Stimulated activated CD8-positive, alpha-beta memory T cell treated with anti-CD3 and anti-CD28 coated beads, Interleukin-4, amount 100 ng/mL, for 4 hours (primary cell): ENCODE measurements at places on chromosomes 11 and 22.

GRCh38 chr11:5285703-5286340, 15.9 kb downstream of the OR51B4 start:
- DNase-seq: no peak

- DNase-seq: no peak
Measured at GRCh38 chr22:28933321-28933720, 49.9 kb downstream of the ZNRF3 start.

- DNase-seq: no peak
Measured at GRCh38 chr11:61885784-61886580, 5.4 kb downstream of the FADS3 start.

GRCh38 chr11:44610186-44610955, 44.9 kb downstream of the CD82 start:
- no peak for DNase-seq

- no peak for DNase-seq
Measured at GRCh38 chr22:16819249-16819648, 6.0 kb downstream of the XKR3 start.

GRCh38 chr11:65116370-65117205, 913 bp downstream of the ZNHIT2 start:
- peak; percentile 48 for DNase-seq

DNA sequence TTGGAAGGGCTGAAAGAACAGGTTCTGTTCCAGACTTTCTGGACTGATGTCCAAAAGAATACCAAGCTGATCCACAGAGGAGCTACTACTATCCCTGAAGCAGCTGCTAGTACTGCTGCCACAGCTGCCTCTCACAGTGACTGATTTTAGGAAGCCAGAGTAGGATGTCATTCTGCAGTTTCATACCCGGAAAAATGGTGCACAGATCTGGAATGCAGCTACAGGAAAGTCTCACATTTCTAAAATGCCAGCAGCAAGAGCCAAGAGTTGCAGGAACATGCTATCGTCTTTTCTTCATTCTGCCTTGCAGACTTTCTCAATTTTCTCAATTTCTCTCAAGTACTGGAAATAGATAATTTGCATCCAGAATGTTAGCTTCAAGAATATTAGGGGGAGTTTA, 19.4 kb upstream of the CCDC179 start:
- no peak for DNase-seq

- no peak for DNase-seq
Measured at GRCh38 chr22:38446018-38446601, 8.9 kb downstream of the KCNJ4 start.

DNA sequence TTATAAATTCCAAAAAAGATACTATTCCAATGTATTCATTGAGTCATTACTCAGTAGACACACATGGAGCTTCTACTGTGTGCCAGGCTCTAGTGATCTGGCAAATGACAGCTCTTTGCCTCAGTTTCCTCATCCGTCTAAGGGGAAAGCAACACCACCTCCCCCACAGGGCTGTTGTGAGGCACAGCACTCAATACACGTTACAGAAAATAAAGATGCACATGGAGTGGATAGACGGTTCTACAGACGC, 6.5 kb upstream of the MALAT1 start:
- no peak for DNase-seq

DNA sequence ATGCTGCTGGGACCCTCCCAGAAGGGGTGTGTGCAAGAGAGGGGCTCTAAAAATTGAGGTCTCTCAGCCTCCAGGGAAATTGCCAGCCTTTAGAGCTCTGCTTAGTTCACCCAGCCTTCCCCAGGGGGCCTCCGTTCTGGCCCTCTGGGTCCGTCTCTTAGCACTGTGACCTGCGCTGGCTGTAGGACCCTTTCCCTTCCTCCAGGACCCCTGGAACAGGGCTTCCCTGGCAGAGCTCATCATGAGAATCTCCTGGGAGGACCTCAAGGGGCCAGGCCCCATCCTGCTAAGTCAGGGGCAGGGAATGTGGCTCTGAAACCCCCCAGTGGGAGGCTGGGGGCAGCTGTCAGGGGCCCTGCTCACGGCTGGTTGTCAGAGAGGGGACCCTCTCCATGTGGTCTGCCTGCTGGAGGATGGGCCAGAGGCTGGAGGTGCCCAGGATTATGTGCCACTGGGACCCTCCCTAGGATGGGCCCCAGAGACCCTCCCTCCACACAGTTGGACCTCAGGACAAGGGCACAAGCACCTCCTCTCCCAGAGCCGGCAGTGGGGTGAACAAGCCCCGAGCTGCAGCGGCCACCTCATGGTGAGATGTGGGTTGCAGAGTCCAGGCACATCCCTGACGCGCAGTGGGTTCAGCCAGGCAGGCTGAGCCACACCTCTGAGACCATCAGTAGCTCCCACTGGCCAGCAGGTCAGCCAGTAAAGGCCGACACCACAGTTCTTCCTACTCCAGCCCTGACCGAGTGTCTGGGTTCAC, 27.1 kb upstream of the GAL start:
- DNase-seq: no peak

- no peak for DNase-seq
Measured at GRCh38 chr11:78594814-78595213, 20.1 kb upstream of the NARS2 start.

DNA sequence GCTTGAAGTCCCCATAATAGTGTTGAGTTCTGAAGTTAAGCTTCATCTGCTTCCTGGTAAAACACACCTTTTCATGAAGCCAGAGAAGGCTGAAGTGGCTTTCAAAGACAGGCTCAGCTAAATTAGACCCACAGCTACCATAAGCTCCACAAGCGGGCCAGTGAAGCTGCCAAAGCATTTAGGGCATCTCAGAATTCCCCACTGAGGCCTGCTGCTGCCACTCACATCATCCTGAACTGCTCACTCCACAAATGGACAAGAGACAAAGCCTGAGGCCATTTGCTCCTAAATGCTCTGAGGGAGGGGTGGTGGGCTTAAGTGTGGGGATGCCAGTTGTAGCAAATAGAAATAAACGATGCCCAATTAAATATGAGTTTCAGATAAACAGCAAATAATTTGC, 14.6 kb downstream of the CCDC83 start:
- DNase-seq: no peak
